ENCODE measurements at places on chromosomes 12 and 14.

DNA sequence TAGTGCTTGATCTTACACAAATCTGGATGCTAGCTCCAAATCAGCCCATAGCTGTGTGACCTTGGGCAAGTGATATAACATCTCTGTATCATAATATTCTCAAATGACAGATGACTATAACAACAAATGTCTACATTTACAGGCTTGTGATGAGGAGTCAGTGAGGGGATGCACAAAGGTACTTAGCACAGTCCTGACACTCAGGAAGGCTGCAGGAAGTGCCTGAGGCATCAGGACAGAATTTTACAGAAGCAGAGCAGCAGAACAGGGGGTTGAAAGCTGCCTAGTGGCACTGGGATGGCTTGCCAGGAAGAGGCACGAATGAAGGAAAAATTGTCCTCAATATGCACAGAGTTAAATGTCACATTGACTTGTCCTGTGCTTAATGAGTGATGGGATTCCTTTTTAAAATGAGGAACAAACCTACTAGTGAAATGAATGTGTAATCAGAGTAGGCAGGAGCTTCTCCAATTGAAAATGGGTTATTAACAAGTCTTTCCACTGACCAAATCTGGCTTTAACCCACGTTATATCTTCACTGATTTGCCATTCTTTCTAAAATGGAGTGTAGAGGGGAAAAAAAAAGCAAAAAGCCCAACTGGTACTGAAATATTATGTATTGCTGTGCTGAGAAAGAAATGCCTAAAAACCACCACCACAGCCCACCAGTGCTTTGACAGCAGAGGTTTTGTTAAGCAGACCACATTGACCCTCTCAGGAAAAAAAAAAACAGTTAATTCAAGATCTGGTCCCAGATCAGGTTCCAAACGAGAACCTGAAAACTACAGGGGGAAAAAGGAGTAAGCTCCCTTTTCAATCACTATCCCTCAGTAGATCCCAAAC, 11.6 kb downstream of the BTG1 start:
- DNase-seq, result no peak

DNA sequence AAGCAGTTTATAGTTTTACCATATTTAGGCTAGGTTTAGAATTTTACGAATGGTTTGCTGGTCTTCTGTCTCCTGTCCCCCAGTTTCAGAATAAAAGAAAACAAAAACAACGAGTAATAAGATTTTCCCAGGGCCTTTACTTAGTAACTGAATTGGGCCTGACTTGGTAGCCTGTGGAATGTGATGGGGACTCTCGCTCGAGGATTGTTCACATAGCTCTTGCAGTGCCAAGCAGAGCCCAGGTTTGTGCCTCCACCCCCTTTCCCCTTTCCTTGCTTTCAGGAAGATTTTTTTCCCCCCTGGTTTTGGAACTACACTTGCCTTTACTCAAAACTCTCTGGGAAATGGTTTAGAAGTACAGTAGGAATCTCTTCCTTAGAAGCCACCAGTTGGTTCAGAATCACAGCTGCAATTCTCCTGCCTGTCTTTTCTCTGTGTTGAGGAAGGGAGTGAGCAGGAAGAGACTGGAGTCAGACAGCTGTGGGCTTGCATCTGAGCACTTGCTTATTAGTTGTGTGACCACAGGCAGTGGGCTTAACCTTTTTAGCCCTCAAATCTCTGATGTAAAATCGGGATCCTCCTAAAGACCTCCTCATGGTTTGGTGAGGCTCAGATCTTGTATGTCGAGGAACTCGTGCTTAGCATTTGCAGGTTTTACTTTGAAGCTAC, 501.2 kb downstream of the PCNX1 start:
- no peak for DNase-seq

DNA sequence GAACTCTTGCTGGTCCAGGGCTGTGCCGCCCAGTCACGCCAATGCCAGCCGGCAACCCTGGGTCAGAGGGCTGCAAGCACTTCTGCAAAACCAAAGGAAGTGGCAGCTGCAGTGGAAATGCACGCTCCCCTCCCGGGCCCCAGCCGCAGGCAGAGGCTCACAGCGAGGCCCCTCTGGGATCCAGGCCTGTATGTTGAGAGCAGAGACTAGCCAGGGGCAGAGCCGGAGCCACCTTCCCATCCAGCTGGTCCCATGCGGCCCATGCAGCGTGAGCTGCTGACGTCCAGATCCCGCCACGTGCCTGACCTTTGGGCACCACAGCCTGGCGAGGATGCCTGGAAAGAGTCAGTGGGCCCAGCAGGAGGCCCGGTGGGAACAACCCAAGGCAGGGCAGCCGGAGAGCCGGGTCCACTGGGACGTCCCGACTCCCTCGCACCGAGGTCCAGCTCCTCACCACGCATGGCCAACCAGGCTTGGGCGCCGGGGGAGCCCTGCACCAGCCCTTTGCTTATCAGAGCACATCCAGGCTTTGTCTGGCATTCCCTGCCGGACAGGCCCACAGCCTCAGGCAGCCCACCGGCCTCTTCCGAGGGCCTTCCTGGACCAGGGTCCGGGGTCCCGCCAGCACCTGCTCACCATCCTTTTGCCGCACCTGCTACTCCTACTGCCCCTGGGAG, 4.3 kb downstream of the GPR132 start:
- peak; percentile 30 for DNase-seq

- no peak for DNase-seq
Measured at GRCh38 chr12:6269986-6270385, 40.5 kb upstream of the PLEKHG6 start.

DNA sequence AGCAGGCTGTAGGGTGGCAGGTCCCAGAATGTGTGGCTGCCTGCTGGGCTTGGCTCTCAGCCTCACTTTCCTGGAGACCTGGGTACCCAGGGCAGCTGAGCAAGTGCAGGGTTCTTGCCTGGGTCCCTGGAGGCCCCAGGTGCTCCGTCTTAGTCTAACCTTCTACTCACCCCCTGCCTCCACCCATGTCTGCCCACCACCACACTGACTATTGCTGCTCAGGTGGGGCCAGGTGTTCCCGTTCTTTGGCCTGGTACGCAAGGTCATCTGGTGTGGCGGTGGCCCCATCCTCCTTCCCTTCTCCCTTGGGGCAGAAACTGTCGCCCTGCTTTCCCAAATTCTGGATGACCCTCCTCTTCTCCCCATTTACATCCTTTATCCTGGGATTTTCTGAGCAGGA, 319.9 kb downstream of the TMEM121 start:
- DNase-seq, result no peak

GRCh38 chr14:104830781-104831180, 29.9 kb downstream of the ZBTB42 start:
- DNase-seq, result no peak

GRCh38 chr14:98950353-98950895, 321.6 kb downstream of the BCL11B start:
- no peak for DNase-seq

GRCh38 chr12:4900327-4900726, 9.4 kb upstream of the KCNA1 start:
- no peak for DNase-seq

DNA sequence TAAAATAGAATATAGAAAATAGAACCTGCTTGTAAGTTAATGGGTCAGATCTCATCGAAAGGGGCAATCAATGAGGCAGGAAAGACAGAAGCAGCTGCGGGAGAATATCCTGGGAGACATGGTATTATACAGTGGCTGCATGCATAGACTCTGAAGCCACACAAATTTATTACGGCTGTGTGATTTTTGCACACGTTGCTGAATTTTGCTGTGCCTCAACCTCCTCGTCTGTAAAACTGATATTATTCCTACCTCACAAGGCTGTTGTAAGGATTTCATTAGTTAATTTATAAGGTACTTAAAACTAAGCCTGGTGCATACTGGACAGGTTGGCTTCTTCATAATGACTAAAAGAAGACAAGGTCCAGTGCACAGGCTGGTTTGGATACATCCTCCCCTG, 52.3 kb downstream of the ARMH4 start:
- DNase-seq, result no peak

DNA sequence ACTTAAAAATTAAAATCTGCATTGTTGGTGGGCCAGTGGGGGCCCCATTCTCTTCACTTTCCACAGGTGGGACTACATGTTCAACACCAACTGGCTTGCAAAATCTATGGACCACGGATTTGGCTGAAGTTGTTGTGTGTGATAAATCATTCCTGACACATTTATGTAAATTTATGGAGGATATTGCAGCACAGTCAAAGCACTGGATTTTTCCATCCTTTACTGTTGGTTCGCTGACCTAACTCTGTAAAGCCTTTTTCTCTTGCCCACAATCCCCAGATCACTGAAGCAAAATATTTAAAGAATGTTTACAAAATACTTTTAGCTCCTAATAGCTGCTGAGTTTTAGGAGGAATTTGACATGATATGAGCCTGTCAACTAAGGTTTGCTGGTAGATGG, 219.7 kb upstream of the PRICKLE1 start:
- no peak for DNase-seq

DNA sequence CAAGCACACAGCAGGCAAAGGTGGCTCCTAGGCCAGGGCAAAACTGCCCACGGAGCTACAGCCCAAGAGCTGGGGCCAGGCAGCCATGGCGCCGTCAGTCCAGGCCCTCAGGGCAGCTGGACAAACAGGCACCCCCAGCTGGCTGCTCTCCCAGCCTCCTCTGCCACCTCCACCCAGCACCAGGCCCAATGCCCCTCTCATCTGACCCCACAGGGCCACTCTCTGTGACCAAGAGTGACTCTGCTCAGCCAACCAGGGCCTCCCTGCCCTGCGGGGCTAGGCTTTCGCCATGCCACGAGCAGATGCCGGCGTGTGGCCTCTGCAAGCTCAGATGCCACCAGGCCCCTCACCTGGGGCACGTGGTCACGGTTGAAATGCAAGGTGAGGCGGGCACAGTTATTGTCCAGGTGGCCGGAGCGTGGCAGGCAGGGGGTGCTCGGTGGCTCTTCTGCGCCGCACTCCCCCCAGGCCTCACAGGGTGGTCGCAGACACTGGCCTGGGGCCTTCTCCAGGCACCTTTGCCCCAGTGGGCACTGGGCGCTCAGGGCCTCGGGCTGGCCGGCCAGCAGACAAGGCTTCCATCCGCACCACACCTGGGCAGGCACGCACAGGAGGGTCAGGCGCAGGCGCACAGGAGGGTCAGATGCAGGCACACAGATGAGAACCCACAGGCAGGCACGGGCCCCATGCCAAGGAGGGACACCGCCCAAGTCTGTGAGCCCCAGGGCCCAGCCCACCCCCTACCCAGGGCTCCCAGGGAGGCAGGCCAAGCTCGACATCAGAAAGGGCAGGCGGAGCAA, 23.0 kb downstream of the JAG2 start:
- no peak for DNase-seq

DNA sequence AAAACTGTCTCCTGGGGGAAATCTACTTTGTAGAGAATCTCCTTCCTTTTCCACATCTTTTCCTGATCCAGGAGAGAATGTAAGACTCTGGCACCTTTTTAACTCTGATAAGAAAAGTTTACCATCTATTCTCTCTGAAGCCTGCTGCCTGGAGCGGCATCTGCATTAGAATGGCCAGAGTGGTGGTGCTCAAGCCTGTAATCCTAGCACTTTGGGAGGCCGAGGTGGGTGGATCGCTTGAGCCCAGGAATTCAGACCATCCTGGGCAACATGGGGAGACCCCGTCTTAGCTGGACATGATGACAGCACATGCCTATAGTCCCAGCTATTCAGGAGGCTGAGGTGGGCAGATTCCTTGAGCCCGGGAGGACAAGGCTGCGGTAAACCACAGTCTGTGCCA, 1.4 kb upstream of the CHFR start:
- DNase-seq, result no peak

DNA sequence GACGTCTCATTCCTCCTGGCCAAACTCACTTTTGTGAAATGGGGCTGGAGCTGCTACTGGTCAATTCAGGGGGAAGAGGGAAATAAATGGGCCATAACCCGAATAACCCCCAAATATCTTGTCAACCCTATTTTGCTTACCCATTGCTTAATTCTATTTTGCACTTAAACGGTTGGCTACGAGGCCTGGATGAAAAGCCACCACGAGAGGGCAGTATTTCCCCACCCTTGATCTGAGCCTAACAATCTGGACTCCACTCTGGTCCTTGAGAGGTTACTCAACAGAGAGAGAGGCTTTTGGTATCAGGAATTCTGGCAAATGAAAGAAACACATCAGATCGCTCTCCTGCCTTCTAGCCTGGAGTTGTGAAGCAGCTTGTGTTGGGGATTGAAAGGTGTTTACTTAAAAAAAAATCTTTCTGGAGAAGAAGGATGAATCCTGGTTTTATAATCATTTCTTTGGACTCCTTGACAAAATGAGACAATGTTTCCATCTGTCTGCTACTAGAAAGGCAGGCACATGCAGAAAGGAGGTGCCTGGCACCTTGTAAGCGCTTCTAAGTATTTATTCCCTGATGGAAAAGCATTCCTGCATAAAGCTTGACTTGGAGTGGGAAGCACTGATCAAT, 22.4 kb upstream of the FBXO21 start:
- DNase-seq, result peak; percentile 10

DNA sequence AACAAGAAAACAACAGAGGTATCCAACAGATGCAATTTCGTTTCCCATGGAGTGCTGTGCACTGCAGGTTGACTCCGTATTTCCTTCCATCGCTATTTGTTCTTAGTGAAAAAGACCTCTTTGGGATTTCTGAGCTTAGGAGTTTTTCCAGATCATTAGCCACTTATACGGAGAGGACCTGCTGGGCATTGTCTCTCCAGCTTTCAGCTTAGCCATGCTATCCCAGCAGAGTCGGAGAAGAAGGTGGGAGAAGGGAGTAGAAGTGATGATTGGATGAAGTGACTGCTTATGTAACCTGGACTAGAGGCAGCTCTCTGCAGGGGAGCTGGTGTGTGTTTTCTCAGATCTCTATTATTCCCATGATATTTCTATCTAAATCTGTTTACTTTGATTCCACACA, 737.7 kb downstream of the DIO2 start:
- DNase-seq, result no peak

GRCh38 chr12:76863837-76864236, 15.0 kb downstream of the CSRP2 start:
- no peak for DNase-seq

- DNase-seq, result no peak
Measured at GRCh38 chr12:106269150-106269771, 21.4 kb upstream of the CKAP4 start.

DNA sequence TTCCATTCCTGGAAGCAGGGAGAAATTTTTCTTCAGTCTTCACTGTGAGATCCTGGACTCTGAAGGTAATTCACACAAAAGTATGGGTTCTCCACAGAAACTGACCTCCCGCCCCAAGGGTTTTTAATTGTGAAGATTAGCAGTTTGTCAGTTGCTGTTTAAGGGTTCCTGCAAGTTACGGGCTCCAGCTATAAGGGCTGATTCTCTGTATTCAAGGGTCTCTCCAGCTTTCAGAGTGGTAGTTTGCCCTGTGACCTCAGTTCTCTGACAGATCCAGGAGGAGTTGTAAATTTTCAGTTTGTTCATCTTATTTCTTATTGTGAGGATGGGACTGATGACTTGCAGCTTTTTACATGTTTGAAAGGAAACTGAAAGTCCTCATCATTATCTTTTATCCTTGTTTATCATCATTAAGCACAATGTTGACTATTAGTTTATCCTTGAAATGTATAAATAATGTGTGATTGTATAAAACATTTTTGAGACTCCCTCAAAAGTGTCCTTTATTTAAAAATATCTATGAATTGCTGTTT, 110.9 kb downstream of the SCAF11 start:
- no peak for DNase-seq

All from bone marrow (tissue), 2 donors.